Placental epithelial cell (primary cell): ENCODE measurements at places on chromosomes 12 and 14. TPM values are rescaled to one million over a fixed set of nuclear protein-coding genes. Genes with fewer than 3 reads are reported as not detected.

Gene WSCD2
- not detected in 2 replicates for total RNA-seq

Gene FOXM1
- 3.5 and 8.9 TPM in 2 replicates for total RNA-seq

Gene LRRK2
- total RNA-seq = 0.39 TPM in 1 of 2 replicates, not detected in the other

Gene TESPA1
- not detected in 2 replicates for total RNA-seq

Gene RNU4-1
- under 0.01 TPM in 2 replicates for total RNA-seq

Gene CACNA2D4
- 0.65 and 3.9 TPM in 2 replicates for total RNA-seq

Gene CCDC88C
- total RNA-seq = 0.33 TPM in 1 of 2 replicates, not detected in the other

Gene AKAP3
- total RNA-seq = 2.2 and 6.3 TPM in 2 replicates

Gene TSPAN8
- total RNA-seq = 1.2 TPM in 1 of 2 replicates, not detected in the other

Gene C12orf43
- total RNA-seq = 8.5 and 9.8 TPM in 2 replicates

Gene KLHDC1
- total RNA-seq = 3.5 and 9.8 TPM in 2 replicates

Gene PALS1
- 11.4 and 13.2 TPM in 2 replicates for total RNA-seq

Gene ACRBP
- 1.6 TPM in 1 of 2 replicates, not detected in the other for total RNA-seq

Gene KRT8
- 1,687 and 3,634 TPM in 2 replicates for total RNA-seq

Gene KSR2
- under 0.01 TPM in 2 replicates for total RNA-seq

Gene KRT86
- not detected in 2 replicates for total RNA-seq

Gene ARHGEF25
- 6.0 and 22.4 TPM in 2 replicates for total RNA-seq

Gene C12orf60
- total RNA-seq = 0.79 and 0.98 TPM in 2 replicates

Gene BDKRB2
- 0.22 and 2.4 TPM in 2 replicates for total RNA-seq

Gene GPRC5A
- 34.2 and 41.6 TPM in 2 replicates for total RNA-seq

Gene LRP10
- total RNA-seq = 77.7 and 107 TPM in 2 replicates

Gene CHGA
- 0.33 TPM in 1 of 2 replicates, not detected in the other for total RNA-seq

Gene SIRT4
- total RNA-seq = 0.98 and 3.5 TPM in 2 replicates

Gene IKBIP
- total RNA-seq = 27.5 and 34.7 TPM in 2 replicates

Gene ADGRD1
- total RNA-seq = not detected in 2 replicates

Gene TAS2R9
- not detected in 2 replicates for total RNA-seq

Gene BIN2
- under 0.01 TPM in 1 of 2 replicates, not detected in the other for total RNA-seq

Gene MYH7
- not detected in 2 replicates for total RNA-seq

Gene PDE3A
- total RNA-seq = 12.8 and 33.4 TPM in 2 replicates

Gene KERA
- total RNA-seq = not detected in 2 replicates

Gene KRT71
- under 0.01 and 0.22 TPM in 2 replicates for total RNA-seq

Gene KIF21A
- 5.5 and 9.2 TPM in 2 replicates for total RNA-seq

Gene MEG3
- total RNA-seq = 363 and 1,167 TPM in 2 replicates

Gene NACA
- total RNA-seq = 677 and 833 TPM in 2 replicates

Gene ATP5MC2
- total RNA-seq = 149 and 189 TPM in 2 replicates

Gene CD163L1
- 0.11 TPM in 1 of 2 replicates, not detected in the other for total RNA-seq
